ENCODE measurements at places on chromosomes 5 and 9.

DNA sequence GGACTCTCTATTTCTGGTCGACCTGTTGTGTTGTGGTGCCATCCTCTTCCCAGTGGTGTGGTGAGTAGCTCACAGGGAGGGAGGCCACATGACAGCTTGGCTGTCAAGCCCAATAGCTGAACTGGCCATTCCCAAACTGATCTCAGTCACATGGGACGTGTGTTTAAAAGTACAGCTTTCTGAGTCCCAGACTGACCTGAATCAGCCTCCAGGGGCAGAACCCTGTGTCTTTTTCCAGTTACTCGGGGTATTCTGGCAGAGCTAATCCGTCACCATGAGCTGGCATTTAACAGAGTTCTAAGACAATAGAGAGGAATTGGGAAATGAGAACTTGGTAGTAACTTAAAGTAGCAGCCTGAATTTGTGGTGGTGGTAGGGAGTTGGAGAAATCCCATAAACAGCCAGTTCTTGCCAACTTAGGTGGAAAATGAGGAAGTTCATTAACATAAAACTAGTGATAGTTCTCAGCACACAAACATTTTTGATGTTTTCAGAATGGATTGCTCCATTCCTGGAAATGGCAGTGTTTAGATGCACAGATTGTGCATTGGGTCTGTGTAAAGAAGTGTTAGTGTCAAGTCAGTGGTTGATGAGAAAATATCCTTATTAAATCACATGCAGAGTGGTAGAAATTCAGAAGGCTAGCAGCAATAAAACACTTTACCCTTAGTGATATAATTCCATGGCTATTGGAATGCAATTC, 50.9 kb downstream of the GPR107 start:
- DNase-seq = no peak

DNA sequence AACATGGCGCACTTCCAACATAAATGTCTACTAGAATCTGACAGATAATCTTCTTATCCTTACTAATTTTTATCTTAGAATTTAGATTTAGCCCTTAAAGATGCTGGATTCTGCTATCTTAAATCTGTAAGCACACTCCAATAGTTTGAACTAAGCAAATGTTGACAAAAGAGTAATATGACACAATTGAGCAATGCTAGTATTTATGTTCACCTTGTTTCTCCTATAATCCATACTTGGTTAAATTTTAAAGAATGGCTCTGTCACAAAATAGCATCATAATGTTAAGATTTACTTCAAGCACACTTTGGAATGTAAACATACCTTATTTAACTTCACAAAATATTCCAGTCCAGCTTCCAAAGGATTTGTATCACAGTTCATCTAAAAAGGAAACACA, 38.8 kb upstream of the ARSB start:
- no peak for DNase-seq

GRCh38 chr5:102857076-102857818, 102.1 kb downstream of the PAM start:
- no peak for DNase-seq

GRCh38 chr5:1504069-1504595, 19.6 kb downstream of the LPCAT1 start:
- DNase-seq = no peak

DNA sequence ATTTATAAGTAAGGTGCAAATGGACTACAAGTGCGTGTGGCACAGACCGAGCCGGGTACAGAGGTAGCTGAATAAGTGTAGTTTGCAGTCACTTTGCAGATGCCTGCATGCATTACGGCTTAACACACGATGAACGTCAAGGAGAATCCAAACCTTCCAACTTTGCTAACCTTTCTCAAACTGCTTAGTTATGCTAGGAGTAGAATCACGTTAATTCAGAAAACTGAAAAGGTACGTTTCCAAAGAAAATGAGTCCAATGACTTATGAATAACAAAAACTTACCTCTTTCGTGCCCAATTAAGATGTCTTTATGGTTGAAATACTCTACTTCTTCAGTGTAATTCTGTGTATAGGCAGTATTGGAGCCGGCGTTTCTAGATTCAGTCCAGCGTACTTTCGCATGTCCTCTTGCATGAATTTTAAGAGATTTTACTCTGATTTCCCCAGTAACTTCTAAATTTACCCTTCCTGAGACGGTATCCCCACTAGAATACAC, 539 bp downstream of the ARRDC3 start:
- peak; percentile 62 for DNase-seq

GRCh38 chr5:138936225-138936967, 61.3 kb upstream of the LRRTM2 start:
- peak; percentile 41 for DNase-seq

- peak; percentile 92 for DNase-seq
Observed at GRCh38 chr5:5335700-5336264, 86.7 kb upstream of the ICE1 start.

- DNase-seq = no peak
Observed at GRCh38 chr5:22985446-22985845, 132.3 kb upstream of the CDH12 start.

DNA sequence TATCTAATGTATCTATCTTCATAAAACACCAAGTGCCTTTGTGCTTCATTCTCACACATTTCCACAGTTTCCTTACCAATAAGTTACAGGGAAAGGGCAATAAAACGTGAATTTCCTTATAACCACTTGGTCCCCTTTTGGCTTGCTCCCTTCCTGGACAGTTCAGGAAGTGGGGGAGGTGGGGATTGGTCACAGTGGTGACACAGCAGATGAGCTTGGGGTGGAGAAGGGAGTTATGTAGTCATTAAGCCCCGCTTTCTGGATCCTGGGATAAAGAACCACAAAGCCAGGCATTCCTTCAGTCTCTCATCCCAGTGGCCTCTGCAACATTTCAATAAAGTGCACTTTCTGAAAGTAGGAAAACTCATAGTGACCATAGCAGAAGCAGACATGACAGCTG, 47.1 kb upstream of the FYB1 start:
- DNase-seq = no peak

DNA sequence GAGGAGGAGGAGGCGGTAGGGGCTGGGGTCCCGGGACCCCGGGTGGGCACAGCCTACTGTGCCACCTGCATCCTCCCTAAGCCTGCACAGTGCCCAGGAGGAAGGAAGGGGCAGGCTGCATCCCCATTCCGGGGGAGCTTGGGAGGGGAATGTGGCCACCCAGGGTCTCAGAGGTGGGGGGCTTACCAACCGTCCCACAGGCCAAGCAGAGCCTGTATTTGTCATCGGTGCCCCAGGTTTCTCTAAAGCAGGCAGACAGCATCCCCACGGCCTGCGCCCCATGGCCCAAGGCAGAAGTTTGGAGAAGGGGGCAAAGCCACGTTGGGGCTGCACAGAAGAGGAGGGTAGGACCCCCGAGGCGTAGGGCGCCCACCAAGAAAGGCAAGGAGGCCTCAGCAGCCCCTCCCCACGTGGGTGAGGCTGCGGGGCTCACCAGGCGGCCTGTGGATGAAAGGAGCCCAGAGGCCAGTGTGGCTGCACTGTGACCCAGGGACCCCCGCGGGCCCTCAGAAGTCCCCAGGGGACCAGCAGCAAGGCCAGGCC, 507 bp upstream of the GPSM1 start:
- DNase-seq = no peak

GRCh38 chr9:34957492-34958410, at the start of gene PHF24:
PHF24 (plus strand) TSS chr9:34958285; CDS start chr9:34971299, 13,014 bp downstream.
- no peak for DNase-seq

- DNase-seq = no peak
Observed at GRCh38 chr5:1380011-1380817, 35.3 kb upstream of the CLPTM1L start.

DNA sequence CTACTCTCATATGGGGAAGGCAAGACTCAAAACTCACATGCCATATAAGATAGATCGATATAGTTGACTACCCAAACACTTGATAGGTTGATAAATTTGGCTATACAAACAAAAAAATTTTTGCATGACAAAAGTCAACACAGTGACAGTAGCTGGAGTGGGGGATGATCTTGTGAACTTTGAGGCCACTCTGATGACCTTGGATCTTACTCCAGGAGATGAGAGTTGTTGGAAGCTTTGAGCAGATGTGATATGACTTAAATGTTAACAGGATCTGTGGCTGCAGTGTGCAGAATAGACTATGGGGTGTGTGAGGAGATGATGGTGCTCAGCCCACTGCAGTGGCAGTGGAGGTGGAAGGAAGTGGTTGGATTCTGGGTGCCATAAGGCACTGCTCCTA, 101.4 kb downstream of the ZFAND5 start:
- no peak for DNase-seq

DNA sequence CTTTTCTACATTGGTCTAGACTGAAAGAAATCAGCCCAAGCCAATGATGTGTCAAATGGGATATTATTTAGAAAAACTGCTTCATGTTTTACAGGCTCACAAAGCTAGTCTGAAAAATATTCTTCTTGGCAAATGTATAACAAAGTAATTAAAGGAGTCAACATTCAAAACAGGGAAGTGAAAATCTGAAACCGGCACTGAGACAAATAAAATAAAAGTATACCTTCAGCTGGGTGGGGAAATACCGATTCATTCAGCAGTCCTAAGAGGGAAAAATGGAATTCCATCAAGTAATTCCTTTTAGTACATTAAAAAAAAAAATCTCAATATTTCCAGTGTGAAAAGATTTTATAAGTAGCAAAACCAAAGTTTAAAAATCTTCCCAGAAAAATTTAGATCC, 259.6 kb upstream of the SLC24A2 start:
- no peak for DNase-seq

GRCh38 chr5:79093762-79094161, 17.8 kb upstream of the BHMT start:
- DNase-seq = no peak

DNA sequence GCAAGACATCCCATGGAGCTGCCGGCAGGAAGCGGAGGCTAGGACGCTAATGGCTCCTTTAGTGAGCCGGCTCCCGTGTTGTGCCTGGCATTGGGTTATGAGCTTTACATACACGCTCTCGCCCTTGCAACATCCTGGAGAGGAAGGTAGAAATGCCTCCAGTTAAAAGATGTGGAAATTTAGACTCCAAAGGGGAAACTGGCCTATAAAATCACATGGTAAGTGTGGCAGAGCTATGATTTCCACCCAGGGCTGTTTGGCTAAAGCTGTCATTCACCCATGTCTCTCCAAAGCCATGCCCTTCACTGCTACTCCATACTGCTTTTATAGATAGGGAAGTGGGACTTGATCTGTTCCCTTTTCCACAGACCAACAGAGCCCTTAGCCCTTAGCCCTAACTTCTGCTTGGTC, 5.2 kb downstream of the GM2A start:
- no peak for DNase-seq

DNA sequence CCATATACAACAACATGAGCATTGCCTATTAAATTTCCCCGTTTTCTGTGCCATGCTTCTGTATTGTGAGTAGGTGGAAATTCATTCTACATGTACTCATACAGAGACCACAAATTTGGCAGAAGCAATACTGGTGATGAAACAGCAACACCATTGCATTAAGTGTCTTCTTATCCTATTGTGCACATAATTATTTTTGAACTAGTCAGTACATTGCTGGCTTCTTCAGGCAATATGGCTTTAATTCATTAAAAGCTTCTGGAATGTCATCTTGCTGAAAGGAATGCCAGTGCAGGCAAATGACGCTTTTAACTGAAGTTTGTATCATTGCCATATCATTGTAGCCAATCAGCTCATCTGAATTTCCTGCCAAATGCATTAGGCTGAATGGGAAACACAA, 82.6 kb downstream of the KIAA1958 start:
- no peak for DNase-seq

DNA sequence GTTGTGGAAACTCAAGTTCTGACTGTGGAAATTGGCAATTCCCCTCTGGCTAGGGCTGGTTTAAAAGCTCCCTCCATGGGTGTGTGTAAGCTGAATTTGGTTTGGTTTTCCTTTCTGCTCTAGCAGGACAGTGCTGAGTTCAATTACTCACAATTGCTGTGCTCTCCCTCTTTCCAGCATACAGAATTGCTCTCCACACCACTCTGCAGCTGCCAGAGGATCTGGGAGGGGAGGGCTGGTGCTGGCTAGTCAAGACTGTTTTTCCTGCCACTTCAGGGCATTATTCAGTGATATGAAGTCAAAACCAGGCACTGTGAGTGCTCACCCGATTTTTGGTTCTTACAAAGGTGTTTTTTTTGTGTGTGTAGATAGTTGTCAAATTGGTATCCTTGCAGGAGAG, 336.9 kb upstream of the SLC24A2 start:
- DNase-seq = no peak

GRCh38 chr9:88481933-88482332, 53.0 kb upstream of the NXNL2 start:
- no peak for DNase-seq

DNA sequence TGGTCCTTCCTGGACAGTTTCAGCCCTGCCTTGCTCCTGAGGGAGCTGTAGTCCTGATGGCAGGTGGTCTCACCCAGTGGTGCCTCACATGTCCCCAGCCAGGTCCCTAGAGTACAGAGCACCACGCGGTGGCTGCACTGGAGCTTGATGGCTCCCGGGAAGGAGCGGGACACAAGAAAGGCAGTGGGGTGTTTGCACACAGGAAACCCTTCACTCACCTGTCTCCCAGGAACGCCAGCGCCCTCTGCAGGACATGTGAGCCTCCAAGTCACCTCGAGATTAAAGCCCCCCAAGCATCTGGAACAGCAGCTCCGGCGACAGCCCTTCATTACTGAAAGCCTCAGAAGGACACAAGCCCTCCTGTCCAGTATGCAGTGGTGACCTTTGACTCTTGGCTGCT, 19.9 kb upstream of the TMEM250 start:
- DNase-seq = no peak

GRCh38 chr9:32807217-32807616, 23.9 kb downstream of the TMEM215 start:
- DNase-seq = no peak

GRCh38 chr5:177472460-177473442, 683 bp downstream of the DBN1 start:
- DNase-seq = no peak

DNA sequence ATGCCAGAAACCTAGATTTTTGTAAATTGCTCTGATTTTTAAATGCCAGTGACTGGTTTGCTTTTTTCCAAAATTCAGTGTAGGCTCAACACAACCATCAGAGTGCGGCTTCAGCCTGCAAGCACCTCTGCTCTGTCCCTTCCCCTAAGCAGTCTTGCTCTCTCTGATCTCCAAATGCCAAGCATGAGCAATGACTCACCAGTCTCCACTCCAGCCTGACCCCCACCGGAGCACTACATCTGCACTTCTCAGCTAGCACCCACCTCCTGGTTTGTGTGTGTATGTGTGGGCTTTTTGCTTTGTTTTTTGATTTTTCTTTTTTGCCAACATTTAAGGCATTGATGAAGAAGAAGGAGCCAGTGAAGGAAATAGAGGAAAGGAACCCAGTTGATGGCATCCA, 61.4 kb upstream of the ADRA1B start:
- peak; percentile 57 for DNase-seq

GRCh38 chr5:57386958-57387357, 95.7 kb downstream of the ACTBL2 start:
- DNase-seq = no peak

DNA sequence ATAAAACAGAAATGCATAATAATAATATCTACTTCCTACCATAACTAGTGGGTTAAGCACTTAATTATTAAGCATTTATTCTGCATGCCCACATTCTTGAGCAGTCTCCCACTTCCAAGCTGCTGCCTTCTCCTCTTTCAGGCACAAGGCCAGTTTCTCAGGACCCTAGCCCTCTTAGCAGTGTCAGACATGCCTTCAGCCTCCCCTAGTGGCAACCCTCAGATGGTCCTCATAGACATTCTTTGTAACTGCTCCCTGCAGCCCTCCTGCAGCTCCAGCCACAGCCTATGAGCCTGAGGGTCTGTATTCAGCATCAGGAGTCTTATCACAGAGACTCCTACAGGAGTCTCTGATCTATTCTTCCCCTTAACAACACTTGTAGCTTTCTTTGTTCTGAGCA, 3.9 kb downstream of the IL9 start:
- DNase-seq = no peak

All from SJSA1 (cell line).